IMR-90 (cell line): ENCODE measurements at places on chromosomes 7 and 10. TPM values are rescaled to one million over a fixed set of nuclear protein-coding genes. Genes with fewer than 3 reads are reported as not detected.

GRCh38 chr10:80580638-80581468 lies 43.2 kb downstream of the SH2D4B start:
- no peaks in the 10 kb centered on the region for H3K36me3 ChIP-seq
- DNase-seq: no peak
- no peak overlapping the region for H3K27ac ChIP-seq
- H3K4me1 ChIP-seq: no peaks in the 10 kb centered on the region
- no peak overlapping the region for H3K4me3 ChIP-seq

Gene NRG3
- not detected in 2 replicates for total RNA-seq

Gene PLAC9
- 1.6 and 1.9 TPM in 2 replicates for total RNA-seq

Gene CTTNBP2
- total RNA-seq: 11.3 and 11.4 TPM in 2 replicates

GRCh38 chr10:99674762-99675161 lies 15.5 kb downstream of the ENTPD7 start:
- peaks cover 11% of the 10 kb centered on the region for H3K36me3 ChIP-seq
- no peak for DNase-seq
- no peak overlapping the region for H3K27ac ChIP-seq
- H3K4me1 ChIP-seq: peaks cover 10% of the 10 kb centered on the region
- no peaks in the 10 kb centered on the region for H3K27me3 ChIP-seq

GRCh38 chr7:105439174-105439893 lies 50.6 kb upstream of the SRPK2 start:
- H3K27ac ChIP-seq: peak overlapping the region; percentile 18; the same call in 1 of the 2 replicates
- no peak overlapping the region for H3K4me3 ChIP-seq
- peaks cover 7% of the 10 kb centered on the region for H3K4me1 ChIP-seq
- no peaks in the 10 kb centered on the region for H3K27me3 ChIP-seq
- peak; percentile 86 for DNase-seq

GRCh38 chr7:99079104-99079503 lies 64.8 kb downstream of the SMURF1 start:
- H3K27ac ChIP-seq: peak overlapping the region; percentile 65; the same call in 1 of the 2 replicates
- H3K36me3 ChIP-seq: peaks cover 2% of the 10 kb centered on the region; the same call in 1 of the 2 replicates
- H3K4me3 ChIP-seq: no peak overlapping the region
- no peaks in the 10 kb centered on the region for H3K27me3 ChIP-seq
- H3K4me1 ChIP-seq: peaks cover 12% of the 10 kb centered on the region

GRCh38 chr10:17134282-17134681 lies 4.7 kb upstream of the CUBN start:
- H3K4me3 ChIP-seq: no peak overlapping the region
- H3K27me3 ChIP-seq: no peaks in the 10 kb centered on the region
- no peak for DNase-seq
- no peaks in the 10 kb centered on the region for H3K4me1 ChIP-seq
